Activated T-helper 1 cell treated with anti-CD3 and anti-CD28 coated beads, Interleukin-12 subunit alpha, Interleukin-12 subunit beta, Interleukin-2, Interleukin-4 antibody, amounts not matched to agents 30 ng/mL and 10 ng/mL and 1 ng/mL, durations not matched to agents 14 hours and 24 hours and 36 hours (primary cell): ENCODE measurements at places on chromosomes 11 and 22. TPM values are rescaled to one million over a fixed set of nuclear protein-coding genes. Genes with fewer than 3 reads are reported as not detected.

The OR4A16 gene
- not detected in 2 replicates for total RNA-seq

The FOLH1 gene
- not detected in 2 replicates for total RNA-seq

The C1QTNF5 gene
- total RNA-seq = not detected in 2 replicates

The LMO2 gene
- not detected in 2 replicates for total RNA-seq

The THRSP gene
- not detected in 2 replicates for total RNA-seq

The OR51Q1 gene
- total RNA-seq = not detected in 2 replicates

The NXPE2 gene
- not detected in 2 replicates for total RNA-seq

The MFNG gene
- 213 and 214 TPM in 2 replicates for total RNA-seq

The SCN4B gene
- total RNA-seq = 0.08 TPM in 1 of 2 replicates, not detected in the other

The C11orf21 gene
- 2.3 and 2.5 TPM in 2 replicates for total RNA-seq

The LGALS12 gene
- not detected in 2 replicates for total RNA-seq

The ANO3 gene
- total RNA-seq = not detected in 2 replicates

The AQP11 gene
- 0.18 and 0.59 TPM in 2 replicates for total RNA-seq

The MOV10L1 gene
- total RNA-seq = not detected in 2 replicates

The TTC17 gene
- 74.4 and 74.7 TPM in 2 replicates for total RNA-seq

The OR8G1 gene
- not detected in 2 replicates for total RNA-seq

The ALKBH8 gene
- 14.7 and 16.0 TPM in 2 replicates for total RNA-seq

The LRRC74B gene
- total RNA-seq = not detected in 2 replicates

The TRPM5 gene
- total RNA-seq = not detected in 2 replicates

The IL10RA gene
- total RNA-seq = 87.8 and 88.3 TPM in 2 replicates

The F2 gene
- not detected in 2 replicates for total RNA-seq

The PHOX2A gene
- not detected in 2 replicates for total RNA-seq

The SLC22A9 gene
- total RNA-seq = not detected in 2 replicates

The RFPL3 gene
- total RNA-seq = not detected in 2 replicates

The NLRP14 gene
- 0.05 and 0.10 TPM in 2 replicates for total RNA-seq

The SPTY2D1 gene
- 29.2 and 29.6 TPM in 2 replicates for total RNA-seq

The TMPRSS6 gene
- 2.3 and 3.3 TPM in 2 replicates for total RNA-seq

The TP53I11 gene
- total RNA-seq = 5.7 TPM in 2 replicates

The KCNJ1 gene
- not detected in 2 replicates for total RNA-seq

The ACR gene
- not detected in 2 replicates for total RNA-seq

The BET1L gene
- 42.0 and 48.7 TPM in 2 replicates for total RNA-seq

The EIF1AD gene
- 69.0 and 70.7 TPM in 2 replicates for total RNA-seq

The RNF215 gene
- 10.3 and 13.2 TPM in 2 replicates for total RNA-seq

The TBC1D10A gene
- 17.3 and 24.9 TPM in 2 replicates for total RNA-seq

The DDTL gene
- 4.0 and 4.7 TPM in 2 replicates for total RNA-seq
